Posterior cingulate gyrus (tissue), 11 donors: ENCODE measurements at places on chromosomes 7 and 10.

DNA sequence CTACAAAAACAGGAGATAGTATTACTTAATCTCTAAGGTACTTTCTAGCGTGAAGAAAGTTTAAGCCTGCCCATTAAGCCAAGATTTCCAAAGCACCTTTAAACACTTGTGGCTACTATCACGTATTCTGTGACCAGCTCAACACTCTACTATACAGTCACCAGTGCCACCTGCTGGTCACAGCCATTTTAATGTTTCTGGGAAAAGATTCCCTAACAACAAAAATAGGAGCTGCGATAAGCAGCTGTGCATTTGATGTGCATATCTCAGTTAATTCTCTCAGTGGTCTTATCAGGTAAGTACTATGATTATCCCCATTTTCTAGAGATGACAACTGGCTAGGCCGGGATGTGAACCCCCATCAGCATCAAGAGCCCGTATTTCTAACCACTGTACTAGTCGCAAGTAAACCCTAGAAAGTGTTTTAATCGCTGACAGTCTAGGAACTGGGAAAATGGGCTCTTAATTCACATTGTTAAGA, 860 bp downstream of the SEC31B start:
- peak; percentile 69 for DNase-seq

- DNase-seq = no peak
Measured at GRCh38 chr10:47403446-47404318, 19.6 kb upstream of the ZNF488 start.

GRCh38 chr7:109956916-109957315, 1134.0 kb upstream of the LRRN3 start:
- DNase-seq = no peak

DNA sequence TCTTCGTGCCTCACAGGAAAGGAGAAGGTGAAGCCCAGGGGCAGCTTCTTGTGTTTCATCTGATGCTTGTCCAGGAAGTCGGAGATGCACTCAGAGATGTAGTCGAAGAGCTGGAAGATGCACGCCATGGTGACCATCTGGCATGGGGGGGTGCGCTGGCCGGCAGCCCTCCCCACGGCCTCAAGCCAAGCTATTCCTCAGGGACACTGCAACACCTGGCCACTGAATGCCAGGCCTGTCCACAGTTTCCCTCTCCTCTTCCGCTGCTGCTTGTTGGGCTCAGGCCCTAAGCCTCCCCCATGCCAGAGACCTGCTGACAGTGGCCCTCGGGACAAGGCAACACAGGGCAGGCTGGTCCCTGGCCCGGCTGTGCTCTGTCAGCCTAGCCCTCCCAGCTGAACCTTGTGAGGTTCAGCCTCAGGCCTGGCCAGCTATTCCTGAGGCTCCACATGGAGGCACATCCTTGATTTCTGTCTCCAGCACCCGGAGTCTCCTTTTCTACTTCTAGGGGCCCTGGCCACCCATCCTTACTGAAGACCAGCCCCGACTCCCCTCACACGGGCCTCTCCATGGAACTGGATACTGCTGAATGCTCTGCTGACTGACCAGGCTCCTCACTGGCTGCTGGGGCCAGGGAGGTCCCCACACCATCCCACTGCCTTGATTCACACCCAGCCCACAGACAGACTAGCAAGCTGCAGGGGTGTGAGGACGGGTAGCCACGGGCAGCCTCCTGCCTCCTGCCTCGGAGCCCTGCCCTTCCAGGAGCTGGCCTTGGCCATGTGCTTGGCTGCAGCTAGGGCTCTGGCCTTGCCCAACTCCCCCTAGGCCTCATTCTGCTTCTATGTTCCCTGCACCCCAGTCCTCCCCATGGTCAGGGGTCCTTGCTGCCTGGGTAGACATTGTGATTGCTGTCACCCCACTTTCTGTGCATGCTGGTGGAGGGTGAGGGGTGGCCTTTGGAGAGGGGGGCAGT, 10.1 kb upstream of the MYL7 start:
- DNase-seq = no peak

- DNase-seq = no peak
Measured at GRCh38 chr10:116990276-116990800, 14.6 kb downstream of the SHTN1 start.

DNA sequence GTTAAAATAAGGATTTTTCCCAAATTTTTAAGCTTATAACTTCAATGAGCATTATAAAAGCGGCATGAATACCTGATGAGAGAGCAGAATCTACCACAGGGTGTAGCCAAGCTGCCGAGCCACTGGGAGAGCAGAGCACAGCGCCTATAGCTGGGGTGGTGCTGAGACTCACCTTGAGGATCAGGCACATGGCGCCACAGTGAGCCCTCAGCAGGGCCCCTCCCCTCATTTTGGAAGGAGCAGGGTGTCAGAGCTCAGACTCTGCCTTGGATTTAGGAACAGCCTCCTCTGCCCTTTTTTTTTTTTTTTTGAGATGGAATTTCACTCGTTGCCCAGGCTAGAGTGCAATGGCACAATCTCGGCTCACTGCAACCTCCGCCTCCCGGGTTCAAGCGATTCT, 118.6 kb downstream of the SRPK2 start:
- no peak for DNase-seq

- no peak for DNase-seq
Measured at GRCh38 chr7:127886248-127886647, 145.0 kb downstream of the LRRC4 start.

- no peak for DNase-seq
Measured at GRCh38 chr10:32906595-32906994, 51.4 kb downstream of the ITGB1 start.

DNA sequence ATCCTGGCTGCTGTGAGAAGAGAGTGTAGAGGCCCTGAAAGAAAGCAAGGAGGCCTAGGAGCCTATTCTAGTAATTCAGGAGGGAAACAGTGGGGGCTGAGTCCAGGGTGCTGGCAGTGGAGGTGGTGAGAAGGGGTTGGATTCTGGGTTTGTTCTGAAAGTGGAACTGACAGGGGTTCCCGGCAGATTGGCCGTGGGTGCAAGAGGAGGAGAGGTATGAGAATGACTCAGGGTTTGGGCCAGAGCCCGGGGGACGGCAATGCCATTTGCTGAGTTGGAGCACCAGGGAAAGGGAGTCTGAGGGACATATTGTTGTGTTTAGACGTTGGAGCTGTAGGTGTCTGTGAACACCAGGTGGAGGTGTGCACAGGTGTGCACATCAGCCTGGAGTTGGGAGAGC, 38.5 kb downstream of the NPTX2 start:
- peak; percentile 95 for DNase-seq

GRCh38 chr7:2761131-2761624, 73.2 kb downstream of the AMZ1 start:
- no peak for DNase-seq

DNA sequence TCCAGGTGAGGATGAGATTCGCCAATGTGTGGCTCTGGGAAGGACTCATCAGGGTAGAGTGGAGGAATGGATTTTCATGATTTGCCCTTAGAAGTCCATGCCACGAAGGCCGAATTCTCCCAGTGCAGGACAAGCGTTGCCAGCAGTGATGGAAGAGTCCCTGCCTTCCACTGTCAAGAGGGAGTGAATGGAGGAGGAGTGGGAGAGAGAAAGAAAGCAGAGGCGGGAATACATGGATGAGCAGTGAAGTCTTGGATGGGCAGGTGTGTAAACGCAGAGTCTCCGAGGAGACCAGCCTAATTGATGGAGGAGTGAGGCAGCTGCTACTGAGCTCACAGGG, 419.2 kb downstream of the GLRX3 start:
- no peak for DNase-seq

GRCh38 chr7:111266613-111267012, 175.7 kb downstream of the LRRN3 start:
- DNase-seq = no peak
